Parietal lobe (tissue), 2 donors: ENCODE measurements at places on chromosomes 2 and 18. TPM values are rescaled to one million over a fixed set of nuclear protein-coding genes. Genes with fewer than 3 reads are reported as not detected.

Gene KCTD1
- 34.4 TPM for total RNA-seq

Gene LRRC30
- total RNA-seq = not detected

Gene ANKRD30B
- total RNA-seq = 2.2 TPM

Gene MRPS5
- 71.4 TPM for total RNA-seq

Gene CCDC148
- 15.7 TPM for total RNA-seq

Gene RAD51AP2
- total RNA-seq = 0.94 TPM

Gene APCDD1
- 18.8 TPM for total RNA-seq

Gene STPG4
- 1.9 TPM for total RNA-seq

Gene CHPF
- total RNA-seq = 32.2 TPM

Gene DOCK10
- 12.5 TPM for total RNA-seq

Gene CRYGC
- total RNA-seq = not detected

Gene ARHGEF4
- total RNA-seq = 47.9 TPM

Gene MYL12A
- 39.1 TPM for total RNA-seq

Gene PLGLB2
- total RNA-seq = 5.9 TPM

Gene POTEJ
- not detected for total RNA-seq

Gene IMP4
- total RNA-seq = 45.4 TPM

Gene SIX2
- not detected for total RNA-seq
